ENCODE measurements at places on chromosomes 16 and 17. TPM values are rescaled to one million over a fixed set of nuclear protein-coding genes. Genes with fewer than 3 reads are reported as not detected.

GRCh38 chr17:80882926-80883685, 108.5 kb upstream of the CHMP6 start:
- no peak for DNase-seq

DNA sequence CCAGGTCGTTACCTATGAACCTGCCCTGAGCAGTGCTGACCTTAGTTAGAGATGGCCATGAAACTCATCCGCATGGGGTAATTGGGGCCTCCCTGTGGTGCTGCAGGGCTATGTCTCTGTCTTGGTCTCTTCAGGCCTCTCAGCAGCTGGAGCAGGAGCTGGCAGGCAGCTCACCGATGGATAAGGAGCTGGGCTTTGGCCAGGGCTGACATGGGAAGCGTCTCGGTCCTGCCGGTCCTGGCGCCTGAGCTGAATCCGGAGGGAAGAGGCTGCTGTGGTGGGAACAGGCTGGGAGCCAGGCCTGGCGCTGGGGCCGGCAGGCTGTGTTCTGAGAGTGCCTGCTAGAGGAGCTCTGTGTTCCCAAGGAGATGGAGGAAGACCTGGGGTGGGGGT, 10.1 kb downstream of the IL32 start:
- DNase-seq, result no peak

- DNase-seq, result peak; percentile 82
Observed at GRCh38 chr17:8185582-8186445, 4.2 kb downstream of the BORCS6 start.

GRCh38 chr16:4298761-4299522, 16.9 kb upstream of the GLIS2 start:
- peak; percentile 89 for DNase-seq

GRCh38 chr17:68943123-68943811, 11.9 kb downstream of the ABCA8 start:
- no peak for DNase-seq

GRCh38 chr17:47741109-47741792, 8.2 kb downstream of the TBX21 start:
- DNase-seq, result no peak

- peak; percentile 93 for DNase-seq
Observed at GRCh38 chr16:20851601-20852000, 45.3 kb downstream of the REXO5 start.

GRCh38 chr17:62671553-62671952, 44.1 kb downstream of the MRC2 start:
- peak; percentile 85 for DNase-seq

DNA sequence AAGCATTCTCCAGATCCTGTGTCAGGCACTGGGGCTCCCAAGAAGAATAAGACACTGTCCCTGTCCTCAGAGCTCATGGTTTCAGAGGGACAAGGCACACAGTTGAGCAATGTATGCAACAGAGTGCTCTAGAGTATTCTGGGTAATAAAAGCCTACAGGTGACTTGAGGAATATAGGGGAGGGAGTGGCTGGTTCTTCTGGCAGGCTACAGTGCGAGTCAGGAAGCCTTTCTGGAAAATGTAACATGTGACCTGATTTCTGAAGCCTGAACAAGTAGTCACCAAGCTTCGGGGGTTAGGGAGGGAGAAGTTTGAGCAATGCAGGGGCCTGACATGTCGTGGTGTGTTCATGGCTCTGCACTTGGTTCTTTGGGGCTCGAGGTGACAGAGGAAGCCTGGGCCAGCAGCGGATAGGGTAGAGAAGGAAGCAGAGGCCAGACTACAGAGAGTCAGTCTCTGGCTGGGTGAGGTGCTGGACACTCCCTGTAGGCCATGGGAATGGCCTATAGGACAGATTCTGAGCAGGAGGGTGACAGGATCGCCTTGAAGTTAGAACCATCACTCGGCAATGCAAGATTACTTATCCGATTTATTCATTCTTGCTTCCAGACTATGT, 16.0 kb upstream of the LRRC75A start:
- DNase-seq, result no peak

- peak; percentile 3 for DNase-seq
Observed at GRCh38 chr16:83779886-83780285, 27.9 kb upstream of the HSBP1 start.

DNA sequence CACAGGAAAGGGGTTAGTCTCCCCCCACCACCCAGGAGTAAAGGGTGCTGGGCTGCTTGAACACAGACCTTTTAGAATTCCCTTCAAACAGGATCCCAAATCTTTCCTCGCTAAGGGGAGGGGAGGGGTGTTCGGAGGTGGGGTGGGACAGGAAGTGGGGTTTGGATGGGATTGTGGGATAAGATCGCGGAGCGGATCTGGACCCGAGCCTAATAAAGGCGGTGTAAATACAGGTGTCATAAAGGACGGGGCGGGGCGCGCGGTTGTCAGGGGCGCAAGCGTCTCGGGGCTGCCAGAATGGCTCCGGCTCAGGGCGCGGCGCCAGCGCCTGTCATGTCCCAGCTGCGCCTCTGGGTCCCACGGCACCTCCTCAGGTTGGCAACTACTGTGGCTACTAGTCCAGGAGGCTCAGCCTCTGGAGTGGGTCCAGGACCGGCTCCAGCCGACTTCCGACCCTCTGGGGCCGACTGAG, 59.8 kb upstream of the FBXO47 start:
- DNase-seq, result peak; percentile 55

KRTAP2-1 gene
- total RNA-seq, result not detected

TP53TG3F gene
- not detected for total RNA-seq

GPR142 gene
- total RNA-seq, result not detected

TAF1C gene
- 35.1 TPM for total RNA-seq

GNAO1 gene
- not detected for total RNA-seq

CD300A gene
- not detected for total RNA-seq

KRT14 gene
- total RNA-seq, result 696 TPM

PRPSAP2 gene
- total RNA-seq, result 35.8 TPM

ATAD5 gene
- total RNA-seq, result 3.6 TPM
